ENCODE measurements at places on chromosomes 5 and 9. TPM values are rescaled to one million over a fixed set of nuclear protein-coding genes. Genes with fewer than 3 reads are reported as not detected.

GRCh38 chr5:178839319-178839704, 20.4 kb upstream of the ZNF354B start:
- H3K27me3 ChIP-seq, result peaks cover 7% of the 10 kb centered on the region
- H3K27ac ChIP-seq, result no peak overlapping the region
- peak; percentile 82 for DNase-seq
- H3K4me3 ChIP-seq, result no peak overlapping the region
- no peaks in the 10 kb centered on the region for H3K4me1 ChIP-seq

Gene HSDL2
- 24.6 TPM for total RNA-seq

DNA sequence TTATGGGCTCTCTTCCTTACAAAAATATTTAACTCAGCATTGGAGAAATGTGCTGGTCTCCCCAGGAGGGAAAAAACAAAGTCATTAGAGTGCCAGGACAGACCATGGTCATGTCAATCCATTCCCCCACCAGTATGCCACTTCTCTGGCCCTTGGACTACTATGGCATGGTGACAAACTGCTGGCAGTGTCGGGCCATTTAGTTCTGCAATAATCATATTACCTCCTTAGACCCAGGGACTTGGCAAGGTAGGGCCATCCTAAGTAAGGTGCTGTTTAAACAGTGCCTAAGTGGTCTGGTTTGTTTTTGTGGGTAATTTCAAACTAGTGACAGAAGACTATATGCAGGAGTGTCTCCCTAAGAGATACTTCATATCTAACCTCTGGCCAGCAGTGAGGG, 177.8 kb upstream of the STK32A start:
- H3K27me3 ChIP-seq, result peaks cover 41% of the 10 kb centered on the region
- no peaks in the 10 kb centered on the region for H3K4me1 ChIP-seq
- no peak overlapping the region for H3K27ac ChIP-seq

GRCh38 chr9:17906176-17906840, 327.4 kb downstream of the SH3GL2 start:
- no peak overlapping the region for H3K27ac ChIP-seq
- H3K27me3 ChIP-seq, result peaks cover 60% of the 10 kb centered on the region
- no peak for DNase-seq
- H3K4me3 ChIP-seq, result no peak overlapping the region
- H3K36me3 ChIP-seq, result no peaks in the 10 kb centered on the region
- no peaks in the 10 kb centered on the region for H3K4me1 ChIP-seq

GRCh38 chr9:121718501-121718900, 67.1 kb downstream of the DAB2IP start:
- no peak overlapping the region for H3K4me3 ChIP-seq
- no peaks in the 10 kb centered on the region for H3K27me3 ChIP-seq
- no peak overlapping the region for H3K27ac ChIP-seq
- 0 out of 2 replicates have a peak, but pooled peaks cover 6% of the 10 kb centered on the region for H3K4me1 ChIP-seq
- H3K36me3 ChIP-seq, result no peaks in the 10 kb centered on the region

Gene SPRY4
- total RNA-seq, result 38.4 TPM

DNA sequence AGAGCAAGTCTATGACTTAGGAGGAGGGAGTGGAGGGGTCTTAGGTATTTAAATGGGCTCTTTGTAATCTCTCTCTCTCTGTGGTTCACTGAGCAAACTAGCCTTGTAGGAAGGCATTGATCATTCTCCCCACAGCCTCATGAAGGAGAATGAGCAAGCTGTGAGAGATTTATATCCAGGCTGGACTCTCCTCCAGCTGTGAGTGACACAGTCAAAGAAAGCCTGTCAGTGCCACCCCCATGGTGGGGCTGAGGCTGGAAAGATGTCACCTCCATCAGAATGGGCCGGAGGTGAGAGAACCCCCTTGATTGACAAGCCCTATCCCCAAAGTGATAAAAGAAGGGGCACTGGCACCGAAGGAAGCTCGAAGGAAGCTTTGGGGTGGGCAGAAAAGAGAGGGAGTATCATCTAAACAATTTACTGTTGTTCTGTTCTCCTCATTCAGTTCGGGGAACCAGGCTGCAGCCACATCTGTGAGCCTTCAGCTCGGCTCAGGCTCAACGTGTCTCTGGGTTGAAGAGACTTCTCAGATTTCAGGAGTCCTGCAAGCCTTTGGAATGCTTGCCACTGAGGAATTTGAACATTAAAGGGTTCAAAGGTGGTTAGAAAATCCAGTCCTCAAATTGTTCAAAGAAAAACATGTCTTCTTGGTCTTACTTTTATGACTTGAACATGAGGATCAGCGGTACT, 538.2 kb upstream of the ZNF462 start:
- no peak overlapping the region for H3K4me3 ChIP-seq
- no peaks in the 10 kb centered on the region for H3K36me3 ChIP-seq
- H3K4me1 ChIP-seq, result no peaks in the 10 kb centered on the region
- H3K27me3 ChIP-seq, result no peaks in the 10 kb centered on the region

- H3K27ac ChIP-seq, result no peak overlapping the region
- H3K4me3 ChIP-seq, result no peak overlapping the region
- no peaks in the 10 kb centered on the region for H3K27me3 ChIP-seq
- H3K4me1 ChIP-seq, result no peaks in the 10 kb centered on the region
These were observed 241.8 kb downstream of the CDH12 start for GRCh38 chr5:22611327-22611726.

Gene ATP10B
- not detected for total RNA-seq

GRCh38 chr9:129010267-129010975, 17.7 kb downstream of the SH3GLB2 start:
- no peaks in the 10 kb centered on the region for H3K27me3 ChIP-seq
- H3K4me3 ChIP-seq, result no peak overlapping the region
- peaks cover 11% of the 10 kb centered on the region for H3K36me3 ChIP-seq
- H3K4me1 ChIP-seq, result no peaks in the 10 kb centered on the region

Gene ENC1
- 24.5 TPM for total RNA-seq

All from PC-3 (cell line).